Stimulated activated CD8-positive, alpha-beta memory T cell treated with anti-CD3 and anti-CD28 coated beads, Interleukin-15, amount 100 ng/mL, for 24 hours (primary cell): ENCODE measurements at places on chromosomes 7 and 10.

DNA sequence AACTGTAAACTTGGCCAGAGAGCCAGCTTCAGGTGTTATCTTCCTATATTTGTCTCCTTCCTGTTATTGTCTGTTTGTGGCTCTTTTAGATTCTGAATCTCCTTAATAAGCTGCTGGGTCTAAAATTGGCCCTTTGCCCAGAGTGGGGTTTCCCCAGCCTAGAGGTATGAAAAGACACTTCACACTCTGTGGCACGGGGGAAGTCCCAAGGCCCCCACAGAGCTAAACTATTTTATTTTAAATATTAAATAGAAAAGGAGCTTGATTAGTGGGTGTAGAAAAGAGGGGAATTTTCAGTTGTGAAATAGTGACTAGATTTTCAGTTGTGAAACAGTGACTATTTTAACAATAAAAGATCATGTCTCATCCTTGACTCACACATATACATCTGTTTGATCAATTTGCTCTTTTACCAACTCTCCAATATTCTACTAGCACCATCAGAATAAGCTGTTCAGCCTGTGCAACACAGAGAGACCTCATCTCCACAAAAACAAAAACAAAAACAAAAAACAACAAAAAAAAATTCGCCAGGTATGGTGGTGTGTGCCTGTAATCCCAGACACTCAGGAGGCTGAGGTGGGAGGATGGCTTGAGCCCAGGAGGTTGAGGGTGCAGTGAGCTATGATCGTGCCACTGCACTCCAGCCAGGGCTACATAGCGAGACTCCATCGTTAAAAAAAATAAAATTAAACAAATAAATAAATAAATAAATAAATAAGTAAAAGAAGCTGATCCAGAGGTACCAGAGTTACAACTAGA lies 24.9 kb upstream of the ADO start:
- peak; percentile 44 for DNase-seq

GRCh38 chr7:117096330-117096729 lies 143.0 kb downstream of the ST7 start:
- no peak for DNase-seq

GRCh38 chr10:127194111-127194510 lies 2.3 kb downstream of the INSYN2A start:
- no peak for DNase-seq

DNA sequence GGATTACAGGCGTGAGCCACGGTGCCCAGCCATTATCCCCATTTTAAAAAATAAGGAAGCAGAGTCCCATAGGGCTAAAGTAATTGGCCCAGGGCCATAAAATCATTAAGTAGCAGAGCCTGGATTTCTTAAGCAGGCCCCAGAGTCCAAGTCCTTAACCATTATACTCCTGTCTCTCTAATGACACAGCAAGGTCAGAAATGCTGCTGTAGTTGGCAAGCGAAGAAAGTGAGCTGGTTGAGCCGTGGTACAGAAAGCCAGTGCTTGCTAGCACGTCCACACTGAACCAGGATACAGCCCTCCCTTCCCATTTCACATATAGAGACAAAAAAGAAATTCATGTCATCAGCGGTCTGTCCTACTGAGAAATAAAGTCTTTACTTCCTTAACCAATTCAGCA lies 562.7 kb downstream of the GALNT17 start:
- no peak for DNase-seq

- no peak for DNase-seq
Measured at GRCh38 chr10:86670290-86670811, 2.0 kb downstream of the LDB3 start.

DNA sequence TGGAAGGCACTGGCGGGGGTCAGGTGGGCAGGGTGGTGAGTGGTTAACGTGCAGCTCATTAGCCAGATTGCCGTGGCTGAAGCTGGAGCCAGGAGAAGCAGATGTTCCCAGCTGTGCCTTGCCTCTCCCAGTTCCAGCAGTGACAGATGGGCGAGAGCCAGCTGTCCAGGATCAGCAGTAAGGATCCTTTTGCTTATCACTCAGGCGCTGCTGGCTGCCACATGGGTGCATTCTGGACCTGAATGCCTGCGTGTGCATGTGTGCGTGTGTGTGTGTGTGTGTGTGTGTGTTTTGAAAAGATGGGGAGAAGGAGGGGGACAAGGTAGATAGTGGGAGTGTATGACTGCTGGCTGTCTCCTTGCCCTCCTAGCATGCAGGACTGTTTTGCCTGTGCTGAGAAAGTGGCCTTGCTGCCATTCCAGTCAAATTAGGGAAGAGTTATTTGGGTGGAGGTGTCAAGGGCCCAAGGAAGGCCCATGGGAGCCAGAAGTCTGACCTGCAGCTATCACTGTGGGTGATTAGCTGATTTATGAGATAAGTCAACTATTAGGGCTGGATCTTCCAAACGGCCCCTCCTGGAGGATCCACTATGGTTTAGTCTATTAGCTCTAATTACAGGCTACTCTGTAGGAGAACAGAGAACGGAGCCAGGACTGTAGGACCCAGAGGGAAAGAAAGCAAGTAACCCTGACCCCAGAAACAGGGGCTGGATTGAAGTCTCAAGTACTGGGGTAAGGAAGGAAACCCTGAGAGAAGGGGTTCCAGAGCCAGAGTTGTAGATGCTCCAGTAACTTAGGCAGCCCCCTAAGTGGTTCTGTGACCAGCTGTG lies 3.3 kb downstream of the EPHA1 start:
- DNase-seq: no peak

DNA sequence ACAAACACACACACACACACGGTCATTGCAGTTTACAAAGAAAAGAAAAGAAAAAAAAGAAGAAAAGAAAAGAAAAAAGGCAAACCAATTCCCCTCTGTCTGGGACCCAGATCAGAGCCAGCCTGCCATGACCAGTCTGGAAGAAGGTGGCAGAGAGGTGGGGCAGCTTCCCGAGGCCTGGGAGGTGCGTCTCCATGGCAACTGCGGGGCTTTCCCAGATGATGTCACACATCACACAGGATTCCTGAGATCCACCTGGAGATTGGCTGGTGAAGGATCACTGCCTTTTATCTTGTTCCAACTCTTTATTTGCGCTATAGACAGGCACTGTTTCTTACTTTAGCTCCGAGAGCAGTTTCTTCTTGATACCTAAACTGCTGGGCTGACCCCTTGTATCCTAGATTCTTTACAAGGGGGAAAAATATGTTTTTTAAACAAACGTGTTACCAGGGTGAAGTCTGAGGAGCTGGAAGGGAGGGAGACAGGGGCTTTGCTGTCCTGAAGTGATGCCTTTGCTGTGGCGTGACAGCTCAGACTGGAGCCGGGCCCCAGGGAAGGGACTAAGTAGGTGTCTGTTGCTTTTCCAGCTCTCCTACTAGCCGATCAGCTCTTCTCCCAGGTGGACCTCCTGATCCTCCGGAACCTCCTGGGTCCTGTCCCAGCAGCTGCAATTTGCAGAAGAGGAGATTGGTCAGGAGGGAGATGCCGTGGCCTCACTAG lies 298.5 kb downstream of the KLF6 start:
- DNase-seq: no peak

DNA sequence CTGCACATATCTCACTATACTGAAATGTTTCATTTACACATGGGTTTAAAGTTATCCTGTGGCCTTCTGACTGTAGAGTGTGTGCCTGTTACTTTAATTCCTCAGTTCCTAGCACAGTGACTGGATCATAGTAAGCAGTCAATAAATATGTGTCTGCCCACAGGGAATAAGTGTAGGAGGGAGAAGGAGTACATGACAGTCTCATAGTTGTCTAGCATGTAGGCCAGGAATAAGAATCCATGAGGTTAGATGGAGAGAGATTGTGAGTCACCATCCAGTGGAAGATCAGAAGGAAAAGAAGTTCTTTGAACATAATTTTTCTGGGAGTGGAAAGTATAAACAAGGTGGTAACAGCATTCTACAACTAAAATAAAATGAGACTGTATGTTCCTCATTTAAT lies 36.6 kb upstream of the SEMA3A start:
- DNase-seq: no peak

DNA sequence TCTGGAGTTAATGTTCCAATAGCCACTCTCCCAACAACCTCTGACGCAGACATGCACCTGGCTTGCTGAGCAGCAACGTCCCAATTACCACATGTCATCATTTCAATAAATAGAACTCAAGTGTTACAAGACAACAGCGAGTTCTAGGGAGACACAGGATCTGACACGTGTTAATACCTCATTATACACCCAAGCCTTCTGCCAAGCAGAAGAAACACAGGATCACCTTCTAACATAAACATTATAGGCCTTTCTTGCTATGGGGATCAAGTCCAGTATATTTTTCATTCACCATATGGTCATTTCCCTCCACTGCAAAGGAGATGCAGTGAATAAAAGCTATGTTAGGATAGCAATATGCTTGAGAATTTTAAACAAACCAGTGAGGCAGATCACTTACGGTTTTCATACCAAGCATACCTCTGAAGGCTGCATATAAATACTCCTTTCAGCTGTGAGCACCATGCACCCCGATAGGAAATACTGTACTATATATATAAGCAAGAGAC lies 74.2 kb downstream of the JAZF1 start:
- DNase-seq: no peak

- no peak for DNase-seq
Measured at GRCh38 chr7:151863386-151864079, 13.4 kb downstream of the PRKAG2 start.

GRCh38 chr7:39033885-39034624 lies 56.3 kb downstream of the POU6F2 start:
- DNase-seq: no peak

GRCh38 chr7:104414216-104414615 lies 85.8 kb downstream of the LHFPL3 start:
- DNase-seq: no peak

- no peak for DNase-seq
Measured at GRCh38 chr10:1633783-1634182, 103.5 kb downstream of the ADARB2 start.

DNA sequence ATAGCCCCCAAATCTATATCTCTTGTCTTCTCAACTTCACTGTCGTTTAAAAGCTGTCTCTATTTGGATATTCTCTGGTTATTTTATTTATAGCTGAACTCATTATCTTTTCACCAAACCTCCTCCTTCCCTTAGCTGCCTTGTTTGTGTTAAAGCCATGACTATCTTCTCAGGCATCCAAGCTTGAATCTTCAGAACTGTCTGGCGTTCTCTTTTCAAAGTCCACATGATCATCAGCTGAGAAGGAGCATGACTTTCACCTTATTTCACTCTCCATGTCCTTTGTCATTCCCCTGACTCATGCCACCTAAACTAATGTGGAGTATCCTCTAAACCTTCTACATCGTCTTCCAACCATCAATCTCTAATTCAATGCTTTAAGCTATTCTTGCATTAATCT lies 5.7 kb upstream of the GLCCI1 start:
- no peak for DNase-seq

DNA sequence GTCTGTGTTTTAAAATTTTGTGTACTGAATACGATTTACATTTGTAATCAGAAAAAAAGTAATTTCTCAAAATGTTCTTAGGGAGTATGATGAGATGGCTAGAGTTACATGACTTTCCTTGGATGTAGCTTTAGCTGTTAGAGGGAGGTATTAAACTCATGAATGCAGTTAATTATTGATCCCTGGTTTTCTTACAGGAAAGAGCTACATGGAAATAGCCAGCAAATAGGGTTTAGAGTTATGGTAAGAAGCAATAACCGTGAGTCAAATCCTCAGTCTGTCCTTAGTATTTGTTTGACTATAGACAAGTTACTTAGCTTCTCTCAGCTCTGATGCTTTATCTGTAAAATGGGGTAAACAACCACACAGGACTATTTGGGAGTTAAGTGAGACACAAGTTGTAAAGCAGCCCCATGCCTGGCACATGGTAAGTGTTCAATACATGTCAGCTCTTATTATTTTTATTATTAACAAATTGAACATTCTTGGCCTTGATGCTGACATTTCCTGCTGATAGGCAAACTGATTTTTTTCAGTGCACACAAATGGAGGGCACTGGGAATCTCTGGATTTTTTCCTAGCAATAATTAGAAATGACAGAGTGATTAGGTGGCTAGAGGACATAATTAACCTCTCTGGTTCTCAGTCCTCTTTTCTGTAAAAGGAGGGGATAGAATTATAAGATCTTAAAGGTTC lies 204.5 kb upstream of the PHYHIPL start:
- DNase-seq: no peak

DNA sequence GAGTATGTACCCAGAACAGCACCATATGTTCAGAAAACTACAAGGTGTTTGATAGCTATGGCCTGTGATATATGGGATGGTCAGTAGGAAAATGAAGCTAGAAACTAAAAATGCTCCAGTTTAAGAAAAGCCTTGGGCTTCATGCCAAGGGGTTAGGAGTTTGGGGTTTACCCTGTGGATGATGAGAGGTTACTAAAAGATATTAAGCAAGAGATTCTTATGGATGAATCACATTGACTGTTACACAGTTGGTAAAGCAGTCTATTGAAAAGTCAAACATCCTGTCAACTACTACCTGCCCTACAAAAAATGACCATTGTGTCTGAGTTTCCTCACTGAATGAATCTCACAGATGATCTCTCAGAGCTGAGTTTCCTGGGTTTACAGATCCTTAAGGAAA lies 166.2 kb upstream of the INHBA start:
- no peak for DNase-seq

GRCh38 chr10:80442879-80443278 lies 11.2 kb upstream of the TSPAN14 start:
- no peak for DNase-seq

GRCh38 chr10:93091960-93092359 lies 18.3 kb downstream of the CYP26A1 start:
- no peak for DNase-seq

- DNase-seq: no peak
Measured at GRCh38 chr7:117323851-117324711, 1.2 kb upstream of the WNT2 start.

DNA sequence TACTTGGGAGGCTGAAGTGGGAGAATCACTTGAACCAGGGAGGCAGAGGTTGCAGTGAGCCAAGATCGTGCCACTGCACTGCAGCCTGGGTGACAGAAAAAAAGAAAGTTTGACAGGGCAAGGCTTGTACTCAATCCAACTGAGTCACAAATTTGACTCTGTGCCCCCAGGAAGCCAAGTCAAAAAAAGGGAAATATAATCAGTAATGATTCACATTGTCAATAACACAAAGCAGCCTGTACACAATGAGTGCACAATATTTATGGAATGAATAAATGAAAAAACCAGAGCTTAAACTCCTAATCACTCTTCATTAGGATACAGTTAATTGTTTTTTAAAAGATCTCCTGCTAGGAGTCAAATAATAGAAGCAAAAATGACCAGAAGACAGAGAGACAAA lies 6.4 kb downstream of the NAPEPLD start:
- DNase-seq: no peak

DNA sequence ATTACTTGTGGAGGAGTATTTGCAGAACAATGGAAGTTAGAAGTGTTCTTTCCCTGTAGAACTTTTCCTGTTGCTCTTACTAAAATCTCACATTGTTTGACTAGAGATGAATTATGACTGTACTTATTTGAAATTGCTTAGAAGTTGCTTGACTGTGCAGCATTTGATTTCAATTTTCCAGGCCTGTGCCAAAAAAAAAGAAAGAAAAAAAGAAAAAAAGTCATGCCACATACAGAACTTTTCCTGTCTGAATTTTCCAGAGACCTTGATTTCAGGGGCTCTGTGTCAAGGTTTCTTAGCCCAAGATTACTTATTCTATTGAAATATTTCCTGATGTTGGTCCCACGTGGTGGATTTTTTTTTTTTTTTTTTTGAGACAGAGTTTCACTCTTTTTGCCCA lies 3.5 kb upstream of the FAM171A1 start:
- DNase-seq: no peak

GRCh38 chr7:26337232-26337865 lies 45.7 kb downstream of the SNX10 start:
- no peak for DNase-seq

- DNase-seq: no peak
Measured at GRCh38 chr7:129147731-129148130, 3.2 kb downstream of the TSPAN33 start.

GRCh38 chr10:17075533-17076359 lies 53.9 kb downstream of the CUBN start:
- no peak for DNase-seq
